NCI-H526 treated with DMSO at 0.1 percent for 48 hours (cell line): ENCODE measurements at places on chromosomes 7 and 10.

- no peak for DNase-seq
Observed at GRCh38 chr10:12945690-12946359, 55.7 kb downstream of the CCDC3 start.

- no peak for DNase-seq
Observed at GRCh38 chr7:154767821-154768415, 235.0 kb downstream of the PAXIP1 start.

- no peak for DNase-seq
Observed at GRCh38 chr7:156419782-156420181, 220.8 kb upstream of the RNF32 start.

DNA sequence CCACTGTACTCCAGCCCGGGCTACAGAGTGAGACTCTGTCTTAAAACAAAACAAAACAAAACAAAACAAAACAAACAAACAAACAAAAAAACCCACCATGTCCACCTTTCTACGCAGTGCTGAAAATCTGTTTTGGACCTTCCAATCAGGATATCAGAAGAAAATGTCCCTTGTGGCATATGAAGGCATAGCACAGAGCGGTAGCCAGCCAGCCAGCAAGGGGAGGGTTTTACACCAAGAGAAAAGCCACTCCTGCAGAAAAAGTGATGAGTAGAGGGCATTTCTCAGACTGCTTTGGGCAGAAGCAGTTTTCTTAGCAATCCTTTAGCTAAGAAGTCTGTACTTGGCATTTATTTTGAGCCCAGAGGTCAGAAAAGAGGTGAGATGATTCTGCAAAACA, 612.2 kb downstream of the TYW1 start:
- DNase-seq, result no peak

DNA sequence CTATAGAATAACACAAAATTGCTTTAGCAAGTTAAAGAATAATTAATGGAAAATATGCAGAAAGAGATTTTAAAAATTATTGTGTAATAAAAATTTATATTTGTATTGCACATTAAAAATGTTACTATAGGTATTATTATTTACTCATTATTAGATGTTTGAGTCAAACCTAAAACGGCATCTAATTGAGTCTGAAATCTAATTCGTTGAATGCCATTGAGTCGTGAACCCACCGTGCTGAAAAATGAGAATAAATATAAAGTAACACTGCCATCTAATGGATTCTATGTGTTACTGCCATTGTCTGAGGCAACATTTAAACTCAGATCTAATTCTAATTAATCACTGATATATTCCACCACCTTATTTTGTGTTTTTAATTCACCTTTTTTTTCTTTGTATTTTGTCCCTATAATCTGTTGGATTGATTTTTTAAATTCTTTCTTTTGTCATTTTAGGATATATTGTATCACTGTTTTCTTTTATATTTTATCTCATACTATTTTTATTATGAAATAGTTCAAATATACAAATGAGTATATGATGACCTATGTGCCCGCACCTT, 62.2 kb downstream of the SAMD9 start:
- DNase-seq, result peak; percentile 57
